ENCODE measurements at places on chromosomes 6 and 20.

DNA sequence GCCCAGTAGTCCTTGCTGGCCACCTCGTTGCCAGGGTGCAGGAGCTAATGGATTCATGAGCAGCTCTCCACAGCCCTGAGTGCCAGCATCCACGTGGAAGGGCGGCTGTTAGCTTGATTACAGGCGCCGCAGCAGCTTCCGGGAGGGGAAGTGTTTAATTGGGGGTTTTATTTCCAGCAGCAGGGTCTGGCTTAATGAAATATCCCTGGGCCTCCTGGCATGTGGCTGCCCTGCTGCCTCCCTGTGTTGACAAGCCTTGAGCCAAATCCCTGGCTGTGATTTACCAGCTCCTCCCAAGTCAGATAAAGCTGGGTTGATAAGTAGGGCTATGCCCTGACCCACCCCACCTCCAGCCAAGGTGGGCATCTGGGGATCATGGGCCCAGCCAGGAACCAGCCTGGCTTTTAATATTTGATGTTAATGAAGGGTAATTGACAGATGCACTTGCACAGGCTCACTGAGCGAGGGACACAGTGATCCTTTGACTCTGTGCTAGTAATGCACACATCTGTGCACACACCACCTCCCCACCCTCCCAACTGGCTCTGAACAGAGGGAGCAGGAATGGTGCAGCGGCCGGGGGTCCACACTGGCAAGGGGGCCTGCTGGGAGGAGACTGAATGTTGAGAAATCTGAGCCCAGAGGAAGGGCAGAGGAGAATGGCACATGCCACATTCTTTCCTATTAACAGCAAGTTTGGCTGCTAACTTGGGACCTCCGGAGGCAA is 13.6 kb downstream of the GLP1R start:
- no peak for DNase-seq

DNA sequence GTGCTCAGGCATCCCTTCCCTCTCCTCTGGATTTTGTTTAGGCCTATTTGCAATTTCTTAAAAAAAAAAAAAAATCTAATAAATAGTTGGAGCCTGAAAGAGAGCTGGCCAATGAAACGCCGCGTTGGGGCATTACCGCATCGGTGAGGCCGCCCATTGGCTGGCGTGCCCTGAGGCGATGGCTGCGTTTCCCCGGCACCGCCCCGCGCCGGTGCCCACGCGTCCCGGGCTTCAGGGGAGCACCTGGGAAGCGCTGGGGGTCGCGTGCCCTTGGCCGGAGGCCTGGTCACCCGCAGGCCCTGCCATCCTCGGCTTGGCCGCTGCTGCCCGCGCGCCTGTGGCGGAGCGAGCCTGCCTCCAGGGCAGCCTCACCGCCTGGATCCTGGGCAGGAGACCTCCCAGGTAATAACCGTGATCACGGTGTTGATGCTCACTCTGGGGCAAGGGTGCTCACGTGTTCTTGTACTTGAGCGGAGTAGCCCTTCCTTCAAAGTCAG is 155.4 kb downstream of the NRN1 start:
- DNase-seq: peak; percentile 93

- DNase-seq: peak; percentile 51
Observed at GRCh38 chr6:139597771-139598755, 223.6 kb upstream of the CITED2 start.

DNA sequence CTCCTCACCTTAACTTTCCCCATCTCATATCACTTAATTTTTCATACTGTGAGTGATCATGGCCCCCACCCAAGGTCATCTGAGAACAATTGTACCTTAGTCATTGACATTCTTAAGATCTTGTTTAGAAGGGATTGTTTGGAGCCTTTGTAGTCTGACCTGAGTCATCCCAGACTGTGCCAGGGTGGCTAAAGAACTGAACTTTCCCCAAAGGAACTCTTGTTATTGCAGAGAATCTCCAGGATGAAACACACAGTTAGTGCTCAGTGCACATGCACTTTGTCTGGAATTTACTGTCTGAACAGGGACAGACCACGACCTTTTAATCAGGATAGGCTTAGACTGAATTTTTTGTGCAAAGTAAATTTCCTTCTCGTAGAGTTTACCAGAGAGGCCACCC is 112.6 kb upstream of the CCN2 start:
- DNase-seq: no peak

- DNase-seq: peak; percentile 70
Observed at GRCh38 chr6:116327803-116328527, 42.8 kb upstream of the DSE start.

- DNase-seq: peak; percentile 48
Observed at GRCh38 chr6:142300758-142301650, 803 bp upstream of the ADGRG6 start.

DNA sequence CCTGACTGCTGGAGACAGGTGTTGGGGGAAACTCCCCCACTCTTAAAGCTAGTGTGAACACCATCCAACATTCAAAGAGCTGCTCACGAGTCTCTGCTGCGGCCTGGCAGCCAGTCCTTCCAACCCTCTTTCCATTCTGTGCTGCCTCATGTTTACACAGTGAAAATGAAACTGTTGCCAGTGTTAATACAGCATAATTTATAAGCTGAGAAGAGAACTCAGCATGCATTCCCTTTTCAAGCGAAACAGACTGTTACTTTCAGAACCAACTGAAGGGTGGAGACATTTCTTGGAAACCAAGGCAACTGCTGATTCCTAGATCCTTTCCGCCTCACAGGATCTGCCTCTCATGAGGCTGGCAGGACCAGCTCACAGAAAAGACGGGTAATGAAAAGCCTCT is 533.8 kb upstream of the ID4 start:
- DNase-seq: no peak

DNA sequence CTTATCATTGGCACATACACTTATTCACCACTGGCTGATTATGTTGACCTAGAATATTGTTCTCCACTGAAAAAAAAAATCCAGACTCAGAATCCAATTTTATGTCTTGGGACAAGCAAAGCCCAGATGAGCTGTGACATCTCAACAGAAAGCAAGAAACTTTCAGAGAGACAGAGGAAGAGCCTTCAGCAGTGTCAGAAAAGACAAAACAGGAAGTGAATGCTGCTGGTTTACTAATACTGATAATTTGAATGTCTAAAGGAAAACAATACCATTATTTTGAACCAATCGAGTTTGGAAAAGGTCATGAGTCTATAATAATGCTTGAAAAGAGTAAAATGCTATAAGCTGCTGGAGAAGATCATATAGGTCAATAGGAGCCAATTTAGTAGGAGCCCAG is 179.8 kb upstream of the RIMS1 start:
- no peak for DNase-seq

GRCh38 chr20:63590218-63591146 is 16.4 kb upstream of the HELZ2 start:
- DNase-seq: no peak

DNA sequence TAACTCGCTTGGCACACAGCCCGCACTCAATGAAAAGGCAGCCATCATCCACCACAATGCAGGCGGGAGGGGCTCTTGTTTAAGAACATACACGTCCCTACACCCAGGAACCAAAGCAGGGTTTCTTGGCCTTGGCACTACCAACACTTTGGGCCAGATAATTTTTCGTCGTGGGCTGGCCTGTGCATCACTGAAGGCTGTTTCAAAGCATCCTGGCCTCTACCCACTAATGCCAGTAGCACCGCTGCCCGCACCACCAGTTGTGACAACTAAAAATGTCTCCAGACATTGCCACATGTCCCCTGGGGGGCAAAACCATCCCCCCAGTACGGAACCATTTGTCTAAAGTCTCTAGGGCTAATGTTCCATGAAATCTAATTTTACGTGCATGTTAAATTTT is 13.0 kb downstream of the UQCC2 start:
- DNase-seq: no peak

DNA sequence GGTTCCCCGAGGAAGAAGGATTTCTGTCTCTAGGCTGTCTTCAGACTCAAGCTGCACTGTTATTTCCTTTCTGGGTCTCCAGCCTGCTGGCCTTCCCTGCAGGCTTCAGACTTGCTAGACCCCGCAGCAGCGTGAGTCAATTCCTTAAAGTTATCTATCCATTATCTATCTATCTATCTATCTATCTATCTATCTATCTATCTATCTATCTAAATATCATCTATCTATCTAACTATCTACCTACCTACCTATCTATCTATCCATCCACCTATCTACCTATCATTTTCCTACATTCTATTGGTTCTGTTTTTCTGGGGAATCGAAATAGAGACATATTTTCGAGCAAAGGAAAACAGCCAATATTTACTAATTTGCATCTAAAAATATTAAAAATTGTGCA is 48.7 kb upstream of the BMP6 start:
- no peak for DNase-seq

DNA sequence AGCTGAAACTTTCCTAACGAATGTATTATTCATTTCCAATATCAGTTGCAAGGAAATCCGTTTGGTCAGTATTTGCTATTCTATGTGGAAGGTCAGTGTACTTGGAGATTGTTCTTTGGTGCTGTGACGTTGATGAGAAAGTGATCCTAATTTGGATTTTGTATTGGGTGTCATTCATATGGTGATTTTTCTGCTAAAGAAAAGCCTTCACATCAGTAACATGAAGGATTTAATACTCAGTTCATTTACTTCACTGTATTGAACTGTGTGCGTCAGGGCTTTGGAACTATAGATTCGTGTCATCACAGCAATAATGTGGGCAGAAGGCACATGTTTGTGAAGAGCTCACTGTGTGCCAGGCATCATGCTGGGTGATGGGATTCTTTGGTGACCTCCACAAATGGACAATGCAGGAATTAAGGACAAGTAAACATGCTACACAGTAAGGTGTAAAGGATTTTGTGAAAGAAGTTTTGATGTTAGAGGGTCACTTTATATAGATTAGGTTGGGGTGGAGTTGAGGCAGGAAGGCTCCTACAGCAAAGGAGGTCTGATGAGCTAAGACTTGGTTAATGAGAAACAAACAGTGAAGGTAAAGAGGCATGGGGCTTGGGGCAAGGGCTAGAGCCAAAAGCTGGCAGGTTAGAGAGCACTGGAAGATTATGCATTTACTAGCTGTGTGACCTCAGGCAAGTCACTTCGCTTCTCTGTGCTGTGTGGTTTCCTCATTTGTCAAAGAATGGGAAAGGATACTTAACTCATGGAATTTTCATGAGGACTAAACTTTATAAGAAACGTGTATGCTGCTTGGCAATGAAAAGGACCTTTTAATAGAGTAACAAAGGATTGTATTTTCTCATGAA is 12.1 kb downstream of the ARID1B start:
- DNase-seq: peak; percentile 40

Measured in endodermal cell (in vitro differentiated cells).